Stimulated activated CD8-positive, alpha-beta memory T cell treated with anti-CD3 and anti-CD28 coated beads, Interleukin-7, amount 100 ng/mL, for 48 hours (primary cell): ENCODE measurements at places on chromosomes 2 and 18.

DNA sequence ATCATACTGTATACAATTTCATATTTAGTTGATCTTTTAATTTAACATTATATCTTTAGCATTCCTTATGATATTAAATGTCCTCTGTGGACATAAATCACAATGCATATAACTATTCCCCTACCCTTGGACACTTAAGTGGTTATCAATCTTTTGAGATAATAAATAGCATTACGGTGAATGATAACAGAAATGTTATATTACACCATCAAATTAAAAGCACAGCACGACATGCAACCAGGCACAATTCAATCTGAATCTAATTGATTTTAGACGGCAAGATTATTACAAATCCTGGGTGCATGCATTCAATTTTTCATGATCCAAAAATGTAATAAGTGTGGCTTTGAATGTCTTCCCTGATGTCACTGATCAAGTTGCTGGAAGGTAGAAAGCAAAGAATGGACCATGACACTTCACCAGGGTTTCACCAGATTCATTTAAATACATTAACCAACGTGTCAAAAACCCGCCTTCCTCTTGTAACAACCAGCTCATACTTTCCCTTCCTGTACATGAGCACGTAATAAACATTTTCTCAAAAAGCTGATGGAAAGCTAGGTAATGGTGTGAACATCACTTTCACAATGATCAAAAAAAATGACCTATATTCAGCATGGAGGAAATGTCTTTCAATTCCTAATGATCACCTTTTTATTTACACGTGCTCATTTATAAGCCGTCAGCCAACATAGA is 513.7 kb upstream of the ID2 start:
- no peak for DNase-seq

- no peak for DNase-seq
Measured at GRCh38 chr2:17879137-17879912, 858 bp downstream of the KCNS3 start.

- DNase-seq: no peak
Measured at GRCh38 chr18:25737710-25738311, 352.6 kb downstream of the SS18 start.

DNA sequence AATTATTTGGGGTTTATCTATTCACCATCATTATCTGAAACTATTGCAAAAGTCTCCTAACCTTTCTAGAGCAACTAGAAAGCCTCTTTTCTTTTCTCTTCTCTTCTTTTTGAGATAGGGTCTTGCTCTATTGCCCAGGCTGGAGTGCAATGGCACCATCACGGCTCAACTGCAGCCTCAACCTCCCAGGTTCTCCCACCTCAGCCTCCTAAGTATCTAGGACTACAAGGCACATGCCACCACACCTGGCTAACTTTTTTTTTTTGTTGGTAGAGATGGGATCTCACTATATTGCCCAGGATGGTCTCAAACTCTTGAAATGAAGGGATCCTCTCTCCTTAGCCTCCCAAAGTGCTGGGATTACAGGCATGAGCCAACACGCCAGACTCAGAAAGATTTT is 24.5 kb upstream of the XPO1 start:
- no peak for DNase-seq

- DNase-seq: no peak
Measured at GRCh38 chr2:232574674-232575403, 24.4 kb downstream of the EIF4E2 start.

DNA sequence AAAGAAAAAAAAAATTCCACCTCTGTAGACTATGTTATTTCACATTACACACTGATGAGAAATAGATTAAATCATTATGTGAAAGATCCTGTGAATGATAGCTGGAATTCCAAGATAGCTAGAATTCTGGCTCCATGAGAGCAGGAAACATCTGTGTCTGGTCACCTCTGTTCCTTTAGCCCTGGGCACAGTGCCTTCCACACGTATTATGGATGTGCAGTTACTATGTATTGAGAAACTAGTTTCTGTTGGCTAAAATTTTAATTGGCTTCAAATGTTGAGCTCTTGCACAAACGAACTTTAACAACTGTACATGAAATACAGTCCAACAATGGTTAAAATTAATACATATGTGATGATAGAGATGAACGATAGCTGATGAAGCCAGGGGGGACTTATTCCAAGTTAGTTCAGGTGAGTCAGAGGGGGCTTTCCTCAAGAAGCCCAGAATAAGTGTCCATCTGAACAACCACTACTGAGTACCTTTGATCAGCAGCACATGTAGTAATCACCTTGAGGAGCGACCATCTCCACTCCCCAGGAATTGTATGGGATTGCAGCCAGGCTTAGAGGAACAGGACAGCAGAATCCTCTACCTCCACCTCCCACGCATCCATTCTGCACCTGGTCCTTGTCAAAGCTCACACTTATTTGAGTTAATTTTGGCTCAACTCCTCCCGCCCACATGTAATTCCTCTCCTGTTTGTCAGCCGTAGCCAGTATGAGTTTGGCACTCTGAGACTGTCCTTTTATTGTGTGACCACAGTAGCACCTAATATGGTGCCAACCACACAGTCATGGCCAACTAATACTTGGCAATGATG is 68.6 kb downstream of the NABP1 start:
- no peak for DNase-seq
